ENCODE measurements at places on chromosomes 1 and 21.

DNA sequence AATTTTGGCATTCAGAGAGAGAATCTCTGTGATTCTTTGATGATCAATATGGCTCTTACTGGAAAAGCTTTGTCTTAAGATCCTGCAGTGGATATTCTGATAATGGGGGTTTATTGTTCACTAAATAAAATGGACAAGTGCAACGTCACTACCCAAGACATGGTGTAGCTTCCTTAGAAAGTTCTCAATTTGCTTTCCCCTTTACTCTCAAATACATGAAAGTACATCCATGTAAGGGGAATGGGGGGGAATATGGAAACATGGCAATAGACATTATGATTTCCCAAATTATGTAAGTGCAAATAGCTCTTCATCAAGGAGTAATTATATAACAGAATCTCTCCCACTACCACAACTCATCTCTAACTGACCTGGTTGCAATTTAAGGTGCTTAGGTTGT lies 126.3 kb upstream of the DPYD start:
- DNase-seq = no peak

DNA sequence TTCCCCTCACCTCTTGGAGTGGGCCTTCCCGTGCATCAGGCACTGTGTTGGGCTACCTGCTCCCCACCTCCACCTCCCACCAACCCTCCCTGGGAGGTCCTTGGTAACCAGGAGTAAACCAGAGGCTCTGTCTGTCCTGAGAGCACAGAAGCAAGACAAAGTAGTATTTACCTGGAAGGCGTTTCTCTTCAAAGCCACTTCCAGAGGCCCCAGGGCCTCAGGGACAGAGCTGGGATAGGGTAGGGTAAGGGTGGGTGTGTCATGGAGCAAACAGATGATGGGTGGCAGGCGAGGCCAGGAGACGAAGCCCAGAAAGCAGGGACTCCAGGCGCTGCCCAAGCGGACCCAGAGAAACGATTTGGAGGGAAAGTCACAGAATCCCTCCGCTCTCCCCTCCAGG lies 77.2 kb upstream of the TARDBP start:
- no peak for DNase-seq

GRCh38 chr1:158002022-158002630 lies 8.7 kb downstream of the KIRREL1 start:
- no peak for DNase-seq

DNA sequence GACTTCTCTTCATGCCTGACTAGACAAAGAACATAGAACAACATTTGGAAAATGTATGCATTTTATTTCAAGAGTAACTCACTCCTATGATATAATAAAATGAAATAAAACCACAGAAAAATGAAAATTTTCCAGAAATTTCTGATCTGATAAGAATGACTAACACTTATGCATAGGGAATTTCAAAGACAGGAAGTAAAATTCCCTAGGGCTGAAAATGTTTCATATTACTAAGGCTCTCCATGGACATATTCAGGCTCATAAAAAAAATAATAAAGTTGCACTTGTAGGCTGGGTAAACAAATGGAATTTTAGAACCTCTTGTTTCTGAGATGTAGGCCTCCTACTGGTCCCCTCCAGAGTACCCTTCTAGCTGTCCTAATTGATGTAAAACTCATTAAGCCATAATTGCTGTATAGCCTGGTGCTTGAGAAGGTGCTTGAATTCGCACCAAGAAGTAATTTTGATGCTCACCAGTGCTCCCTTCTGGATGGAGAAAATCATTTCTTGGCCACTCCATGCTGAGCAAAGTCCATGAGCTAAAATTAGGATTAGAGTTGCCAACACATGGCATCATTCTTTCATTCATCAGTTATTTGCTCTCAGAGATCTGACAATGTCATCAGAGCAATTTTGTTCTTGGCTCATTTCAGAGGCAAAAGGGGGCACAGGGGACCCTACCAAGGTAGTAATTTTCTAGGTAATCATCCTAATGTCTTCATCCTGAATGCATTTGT lies 641.0 kb upstream of the CAMK1G start:
- no peak for DNase-seq

GRCh38 chr1:68016381-68016780 lies 34.0 kb downstream of the DIRAS3 start:
- no peak for DNase-seq

Data from T-helper 22 cell (primary cell).